Peyer's patch (tissue), 4 donors: ENCODE measurements at places on chromosomes 1 and 21.

- DNase-seq: no peak
These were observed 48.0 kb downstream of the GPR161 start for GRCh38 chr1:168088511-168089325.

GRCh38 chr1:28062806-28063205 is 25.6 kb downstream of the EYA3 start:
- DNase-seq: no peak

- no peak for DNase-seq
These were observed 23.9 kb upstream of the RUNX1 start for GRCh38 chr21:35072960-35073359.

- DNase-seq: no peak
These were observed 175.0 kb upstream of the TNR start for GRCh38 chr1:175918364-175918801.

DNA sequence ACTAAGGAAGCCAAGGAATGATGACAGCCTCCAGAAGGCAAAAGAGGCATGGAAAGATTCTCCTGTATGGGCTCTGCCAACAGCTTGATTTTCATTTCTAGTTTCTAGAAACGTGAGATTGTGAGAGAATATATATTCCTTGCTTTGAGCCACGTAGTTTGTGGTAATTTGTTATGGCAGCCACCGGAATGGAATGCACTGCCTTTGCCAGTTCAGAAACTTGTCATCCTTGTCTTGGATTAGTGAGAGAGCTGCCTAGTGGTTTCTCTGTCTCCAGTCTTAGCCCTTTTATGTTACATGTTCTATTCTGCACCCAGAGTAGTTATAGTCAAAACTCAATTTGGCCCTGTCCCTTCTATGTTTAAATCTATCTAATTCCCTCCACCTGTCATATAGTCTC is 216.0 kb upstream of the PTGFR start:
- DNase-seq: no peak

GRCh38 chr1:155126556-155127104 is 1.0 kb upstream of the EFNA1 start:
- no peak for DNase-seq

- no peak for DNase-seq
These were observed 1078.3 kb downstream of the TTLL7 start for GRCh38 chr1:82920418-82921248.

GRCh38 chr1:61727544-61727943 is 2.6 kb upstream of the TM2D1 start:
- DNase-seq: no peak
